ENCODE measurements at places on chromosomes 3 and 15. TPM values are rescaled to one million over a fixed set of nuclear protein-coding genes. Genes with fewer than 3 reads are reported as not detected.

- no peak overlapping the region for H3K4me3 ChIP-seq
- peaks cover 10% of the 10 kb centered on the region for H3K4me1 ChIP-seq
- no peaks in the 10 kb centered on the region for H3K27me3 ChIP-seq
- DNase-seq: no peak
- H3K36me3 ChIP-seq: peaks cover 39% of the 10 kb centered on the region
- no peak overlapping the region for H3K27ac ChIP-seq
Observed at GRCh38 chr3:49122451-49122850, 1.8 kb upstream of the USP19 start.

TWF2 gene
- total RNA-seq: 53.0 TPM

GRCh38 chr3:58355179-58355578 is 22.5 kb downstream of the PXK start:
- no peaks in the 10 kb centered on the region for H3K36me3 ChIP-seq
- DNase-seq: no peak
- H3K27me3 ChIP-seq: no peaks in the 10 kb centered on the region
- no peak overlapping the region for H3K4me3 ChIP-seq
- H3K27ac ChIP-seq: no peak overlapping the region

SUMF1 gene
- 37.7 TPM for total RNA-seq

GRCh38 chr3:69241769-69242168 is 119.4 kb upstream of the LMOD3 start:
- no peak for DNase-seq
- no peaks in the 10 kb centered on the region for H3K27me3 ChIP-seq
- H3K4me1 ChIP-seq: peaks cover 49% of the 10 kb centered on the region
- no peaks in the 10 kb centered on the region for H3K36me3 ChIP-seq
- H3K27ac ChIP-seq: peak overlapping the region; percentile 98

COLQ gene
- total RNA-seq: 4.5 TPM

AMIGO3 gene
- total RNA-seq: 5.2 TPM

VGLL3 gene
- 0.04 TPM for total RNA-seq

- H3K27me3 ChIP-seq: no peaks in the 10 kb centered on the region
- no peaks in the 10 kb centered on the region for H3K36me3 ChIP-seq
- H3K27ac ChIP-seq: no peak overlapping the region
- H3K4me1 ChIP-seq: no peaks in the 10 kb centered on the region
- no peak overlapping the region for H3K4me3 ChIP-seq
Observed at GRCh38 chr15:53880357-53880756, 97.9 kb upstream of the UNC13C start.

DNA sequence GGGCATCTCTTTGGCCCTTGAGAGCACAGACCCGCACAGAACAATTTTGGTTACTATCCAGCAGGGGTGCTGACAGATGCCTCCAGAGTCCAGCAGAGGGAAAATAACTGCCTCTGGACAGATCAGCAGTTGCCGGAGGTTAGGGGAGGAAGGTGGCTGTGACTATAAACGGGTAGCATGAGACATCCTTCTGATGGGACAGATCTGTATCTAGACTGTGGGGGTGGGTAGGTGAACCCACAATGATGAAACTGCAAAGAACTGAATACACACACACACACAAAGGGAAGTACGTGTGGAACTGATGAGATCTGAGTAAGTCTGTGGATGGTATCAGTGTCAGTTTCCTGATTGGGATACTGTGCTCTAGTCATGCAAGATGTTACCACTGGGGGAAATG is 21.2 kb downstream of the ADAMTS7 start:
- no peaks in the 10 kb centered on the region for H3K4me1 ChIP-seq
- H3K36me3 ChIP-seq: no peaks in the 10 kb centered on the region
- no peaks in the 10 kb centered on the region for H3K27me3 ChIP-seq
- no peak overlapping the region for H3K27ac ChIP-seq
- no peak overlapping the region for H3K4me3 ChIP-seq

DNA sequence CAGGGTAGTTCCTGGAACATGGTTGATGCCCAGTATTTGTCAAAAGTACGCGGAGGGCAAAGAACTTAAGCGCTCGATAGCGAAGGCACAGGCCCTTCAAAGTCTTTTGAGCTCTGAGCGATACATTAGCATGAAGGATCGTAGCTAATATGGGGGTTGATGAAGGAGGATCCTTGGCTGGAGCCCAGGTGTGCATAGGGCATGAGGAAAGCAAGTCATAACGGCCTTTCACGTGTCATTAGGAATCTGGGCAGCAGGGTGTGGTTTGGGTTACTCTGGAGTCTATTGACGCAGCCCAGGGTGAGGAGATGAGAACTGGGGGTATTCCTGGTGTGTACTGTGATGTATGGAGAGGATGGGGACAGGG is 31.7 kb downstream of the SPINK8 start:
- DNase-seq: no peak
- peak overlapping the region; percentile 80 for H3K4me3 ChIP-seq
- peaks cover 8% of the 10 kb centered on the region for H3K4me1 ChIP-seq
- H3K36me3 ChIP-seq: peaks cover 4% of the 10 kb centered on the region
- peak overlapping the region; percentile 97 for H3K27ac ChIP-seq
- H3K27me3 ChIP-seq: peaks cover 12% of the 10 kb centered on the region

DNA sequence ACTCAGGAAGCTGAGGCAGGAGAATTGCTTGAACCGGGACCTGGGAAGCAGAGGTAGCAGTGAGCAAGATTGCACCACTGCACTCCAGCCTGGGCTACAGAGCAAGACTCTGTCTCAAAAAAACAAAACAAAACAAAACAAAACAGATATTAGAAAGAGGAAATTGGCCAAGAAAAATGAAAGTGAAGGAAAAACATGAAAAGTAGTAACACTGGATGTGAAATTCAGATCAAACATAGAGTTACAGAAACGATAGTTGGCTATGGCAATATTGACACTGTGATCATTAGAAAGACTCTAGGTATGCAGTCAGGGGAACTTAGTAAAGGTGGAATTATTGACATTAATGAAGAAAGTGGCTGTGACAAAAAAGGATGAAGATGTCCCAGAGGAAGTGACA is 13.2 kb upstream of the TIPARP start:
- no peaks in the 10 kb centered on the region for H3K36me3 ChIP-seq
- no peak for DNase-seq
- H3K4me3 ChIP-seq: no peak overlapping the region

ACTRT3 gene
- 1.7 TPM for total RNA-seq

DNA sequence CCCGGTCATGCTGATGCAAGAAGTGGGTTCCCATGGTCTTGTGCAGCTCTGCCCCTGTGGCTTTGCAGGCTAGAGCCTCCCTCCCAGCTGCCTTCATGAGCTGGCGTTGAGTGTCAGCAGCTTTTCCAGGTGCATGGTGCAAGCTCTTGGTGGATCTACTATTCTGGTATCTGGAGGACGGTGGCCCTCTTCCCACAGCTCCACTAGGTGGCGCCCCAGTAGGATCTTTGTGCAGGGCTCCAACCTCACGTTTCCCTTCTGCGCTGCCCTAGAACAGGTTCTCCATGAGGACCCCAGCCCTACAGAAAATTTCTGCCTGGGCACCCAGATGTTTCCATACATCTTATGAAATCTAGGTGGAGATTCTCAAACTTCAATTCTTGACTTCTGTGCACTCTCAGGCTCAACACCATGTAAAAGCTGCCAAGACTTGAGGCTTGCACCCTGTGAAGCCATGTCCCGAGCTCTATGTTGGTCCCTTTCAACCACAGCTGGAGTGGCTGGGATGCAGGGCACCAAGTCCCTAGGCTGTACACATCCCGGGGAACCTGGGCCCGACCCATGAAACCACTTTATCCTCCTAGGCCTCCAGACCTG is 238.4 kb upstream of the MDFIC2 start:
- H3K36me3 ChIP-seq: no peaks in the 10 kb centered on the region
- no peak overlapping the region for H3K27ac ChIP-seq
- no peaks in the 10 kb centered on the region for H3K27me3 ChIP-seq
- DNase-seq: peak; percentile 73

GRCh38 chr15:89964232-89964954 is 36.7 kb upstream of the ZNF710 start:
- no peaks in the 10 kb centered on the region for H3K27me3 ChIP-seq
- H3K4me1 ChIP-seq: no peaks in the 10 kb centered on the region
- H3K36me3 ChIP-seq: no peaks in the 10 kb centered on the region
- H3K4me3 ChIP-seq: no peak overlapping the region
- no peak overlapping the region for H3K27ac ChIP-seq
- no peak for DNase-seq

DNA sequence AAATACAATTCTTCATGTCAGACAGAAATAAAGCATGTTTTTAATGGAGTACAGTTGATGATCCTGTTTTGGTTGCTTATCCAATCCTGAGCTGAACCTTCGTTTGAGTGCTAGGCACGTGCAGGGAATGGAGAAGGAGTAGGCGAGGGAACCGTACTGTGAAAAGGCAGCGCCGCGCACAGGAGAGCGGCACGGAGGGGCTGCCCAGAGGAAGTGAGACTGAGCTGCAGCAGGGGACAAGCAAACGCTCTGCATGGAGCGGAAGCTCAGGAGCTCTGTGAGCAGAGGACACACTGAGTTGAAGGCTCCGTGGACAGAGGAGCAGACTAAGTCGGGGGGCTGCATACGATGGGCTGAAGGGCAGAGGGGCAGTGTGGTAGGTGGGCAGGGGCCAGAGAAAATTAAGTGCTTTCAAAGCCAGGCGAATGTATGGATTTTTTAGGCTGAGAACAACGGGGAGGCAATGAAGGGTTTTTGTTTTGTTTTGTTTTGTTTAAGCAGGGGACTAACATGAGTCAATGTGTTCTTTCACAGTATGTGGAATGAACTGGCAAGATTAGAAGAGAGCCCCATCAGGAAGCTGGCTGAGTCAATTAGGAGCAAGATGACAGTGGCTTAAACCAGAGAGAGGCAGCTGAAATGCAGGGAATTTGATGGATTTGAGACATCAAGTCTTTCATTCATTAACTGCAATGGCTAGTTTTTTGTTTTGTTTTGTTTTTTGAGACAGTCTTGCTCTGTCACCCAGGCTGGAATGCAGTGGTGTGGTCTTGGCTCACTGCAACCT is 23.8 kb upstream of the TM2D3 start:
- H3K27ac ChIP-seq: no peak overlapping the region
- H3K27me3 ChIP-seq: no peaks in the 10 kb centered on the region
- peaks cover 21% of the 10 kb centered on the region for H3K36me3 ChIP-seq
- DNase-seq: no peak
- H3K4me1 ChIP-seq: no peaks in the 10 kb centered on the region
- H3K4me3 ChIP-seq: no peak overlapping the region

LRRIQ4 gene
- total RNA-seq: not detected

DNA sequence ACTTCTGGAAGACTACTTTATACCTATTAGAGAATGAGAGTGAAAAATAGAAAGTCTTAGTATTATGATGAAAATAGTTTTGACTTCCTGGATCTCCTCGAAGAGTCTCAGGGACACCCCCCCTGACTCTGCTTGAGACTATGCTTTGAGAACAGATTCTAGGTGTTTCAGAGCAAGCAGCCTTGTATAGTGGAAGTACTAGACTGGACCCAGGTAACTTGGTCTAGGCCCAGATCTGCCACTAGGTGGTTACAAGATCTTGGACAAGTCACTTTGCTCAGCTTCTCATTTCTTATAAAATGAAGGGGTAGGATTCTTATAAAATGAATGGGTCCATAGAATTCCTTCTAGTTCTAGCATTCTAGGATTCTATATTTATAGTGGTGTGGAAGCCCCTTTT is 9.1 kb downstream of the ABHD5 start:
- H3K4me1 ChIP-seq: no peaks in the 10 kb centered on the region
- DNase-seq: no peak
- no peaks in the 10 kb centered on the region for H3K27me3 ChIP-seq
- no peak overlapping the region for H3K4me3 ChIP-seq
- H3K27ac ChIP-seq: no peak overlapping the region

ULK4 gene
- 6.1 TPM for total RNA-seq

DNA sequence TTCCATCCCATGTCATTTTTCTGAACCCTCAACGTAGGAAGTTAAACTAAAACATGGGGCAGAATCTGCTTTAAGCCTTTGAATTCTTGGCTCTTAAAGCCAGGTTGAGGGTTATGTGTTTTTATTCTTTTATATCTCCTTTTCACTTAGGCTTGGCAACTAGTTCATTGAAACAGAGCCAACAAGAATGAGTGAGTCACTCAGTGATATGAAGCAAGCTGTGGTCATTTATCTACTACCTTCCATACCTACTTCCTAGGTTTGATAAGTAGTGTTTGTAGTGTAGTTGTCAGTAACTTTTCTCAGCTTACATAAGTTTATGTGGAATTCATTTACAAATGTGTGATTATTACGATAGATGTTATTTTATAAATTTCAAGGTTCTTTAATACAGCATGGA is 67.4 kb downstream of the SNRPN start:
- peaks cover 6% of the 10 kb centered on the region for H3K36me3 ChIP-seq
- H3K4me1 ChIP-seq: no peaks in the 10 kb centered on the region
- DNase-seq: peak; percentile 56
- H3K4me3 ChIP-seq: no peak overlapping the region

DNA sequence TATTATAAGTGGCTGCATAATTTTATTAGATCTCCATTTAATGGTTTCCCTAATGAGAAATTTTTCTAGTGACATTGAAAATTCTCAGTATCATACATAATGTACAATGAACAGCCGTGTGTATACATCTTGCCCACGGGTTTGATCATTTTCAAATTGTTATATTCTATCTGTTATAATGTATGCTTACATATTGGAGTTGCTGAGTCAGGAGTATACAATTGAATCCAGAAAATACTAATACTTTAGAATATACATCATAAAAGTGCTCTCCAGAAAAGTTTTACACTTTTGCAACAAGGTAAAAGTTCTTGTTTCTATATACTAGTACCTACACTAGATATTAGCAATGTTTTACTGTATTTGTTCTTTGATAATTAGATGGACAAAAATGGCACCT is 82.8 kb downstream of the SPATA16 start:
- no peaks in the 10 kb centered on the region for H3K36me3 ChIP-seq
- no peaks in the 10 kb centered on the region for H3K4me1 ChIP-seq
- no peak overlapping the region for H3K27ac ChIP-seq
- H3K4me3 ChIP-seq: no peak overlapping the region

- DNase-seq: no peak
- H3K4me1 ChIP-seq: peaks cover 23% of the 10 kb centered on the region
- H3K36me3 ChIP-seq: no peaks in the 10 kb centered on the region
- no peak overlapping the region for H3K4me3 ChIP-seq
- H3K27me3 ChIP-seq: no peaks in the 10 kb centered on the region
Observed at GRCh38 chr3:125067225-125067624, 11.4 kb upstream of the HEG1 start.

ADAMTSL3 gene
- 0.88 TPM for total RNA-seq

CELF6 gene
- total RNA-seq: 2.5 TPM

TGFBR2 gene
- total RNA-seq: 11.2 TPM

CFAP20DC gene
- 0.53 TPM for total RNA-seq

C3orf22 gene
- total RNA-seq: not detected

DNA sequence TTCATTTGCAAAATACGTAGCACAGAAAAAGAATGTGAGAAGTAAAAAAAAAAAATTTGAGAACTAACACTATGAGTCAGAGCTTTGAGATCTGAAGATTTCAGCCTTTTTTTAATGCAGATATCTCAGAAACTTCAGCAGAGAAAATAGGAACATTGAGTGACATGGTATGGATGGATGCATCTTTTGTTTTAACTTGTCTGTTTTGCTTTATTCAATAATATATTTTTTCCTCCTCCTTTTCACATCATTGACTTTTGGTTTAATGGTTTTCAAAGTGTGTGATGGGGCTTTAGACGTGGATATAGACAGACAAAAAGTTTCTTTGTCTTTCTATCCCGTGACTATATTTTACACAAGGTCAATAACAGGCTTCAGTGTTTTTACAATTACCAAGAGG is 426.7 kb upstream of the FRG2C start:
- H3K36me3 ChIP-seq: no peaks in the 10 kb centered on the region
- H3K4me3 ChIP-seq: no peak overlapping the region
- H3K4me1 ChIP-seq: peaks cover 13% of the 10 kb centered on the region
- no peak for DNase-seq

GRCh38 chr3:96959901-96960641 is 145.7 kb downstream of the EPHA6 start:
- H3K27ac ChIP-seq: no peak overlapping the region
- H3K4me1 ChIP-seq: no peaks in the 10 kb centered on the region
- no peak for DNase-seq
- H3K36me3 ChIP-seq: no peaks in the 10 kb centered on the region
- no peaks in the 10 kb centered on the region for H3K27me3 ChIP-seq

NR1I2 gene
- 0.06 TPM for total RNA-seq

Measured in cardiac muscle cell (in vitro differentiated cells and primary cell).